GM06990 (cell line): ENCODE measurements at places on chromosomes 6 and 20.

DNA sequence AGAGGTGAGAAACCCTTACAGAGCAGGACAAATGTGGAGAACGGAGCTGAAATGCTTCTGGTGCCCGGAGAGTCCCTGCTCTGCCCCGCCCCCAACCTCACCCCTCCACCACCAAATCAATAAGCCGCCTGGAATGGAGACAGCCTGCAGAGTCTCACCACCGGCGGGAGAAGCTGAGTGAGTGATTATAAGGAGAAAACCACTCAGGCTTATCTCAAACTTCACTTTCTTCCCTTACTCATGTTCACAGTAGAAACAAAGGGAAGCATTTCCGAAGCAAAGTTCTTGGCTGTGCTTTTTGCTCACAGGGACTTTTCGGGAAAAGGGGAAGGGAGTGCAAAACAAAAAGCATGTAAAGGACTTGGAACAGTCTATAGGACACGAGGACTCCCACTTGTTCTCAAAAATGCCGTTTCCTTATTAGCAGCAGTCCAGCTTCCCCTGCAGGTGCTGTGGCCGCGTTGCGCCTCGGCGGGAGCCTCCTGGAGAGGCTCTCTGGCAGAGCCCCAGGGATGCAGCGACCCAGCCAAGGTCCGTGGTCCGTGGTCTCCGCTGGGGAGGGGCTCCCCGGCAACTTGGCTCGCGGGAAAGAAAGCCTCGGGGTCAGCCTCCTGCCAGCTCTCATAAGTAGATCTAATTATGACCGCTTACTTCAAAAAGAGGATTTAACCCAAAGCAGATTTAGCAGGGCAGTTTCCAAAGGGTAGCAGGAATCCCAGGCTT lies 64.8 kb upstream of the TMEM30A start:
- peak; percentile 20 for DNase-seq

- no peak for DNase-seq
Measured at GRCh38 chr20:11332381-11332780, 585.3 kb upstream of the BTBD3 start.

DNA sequence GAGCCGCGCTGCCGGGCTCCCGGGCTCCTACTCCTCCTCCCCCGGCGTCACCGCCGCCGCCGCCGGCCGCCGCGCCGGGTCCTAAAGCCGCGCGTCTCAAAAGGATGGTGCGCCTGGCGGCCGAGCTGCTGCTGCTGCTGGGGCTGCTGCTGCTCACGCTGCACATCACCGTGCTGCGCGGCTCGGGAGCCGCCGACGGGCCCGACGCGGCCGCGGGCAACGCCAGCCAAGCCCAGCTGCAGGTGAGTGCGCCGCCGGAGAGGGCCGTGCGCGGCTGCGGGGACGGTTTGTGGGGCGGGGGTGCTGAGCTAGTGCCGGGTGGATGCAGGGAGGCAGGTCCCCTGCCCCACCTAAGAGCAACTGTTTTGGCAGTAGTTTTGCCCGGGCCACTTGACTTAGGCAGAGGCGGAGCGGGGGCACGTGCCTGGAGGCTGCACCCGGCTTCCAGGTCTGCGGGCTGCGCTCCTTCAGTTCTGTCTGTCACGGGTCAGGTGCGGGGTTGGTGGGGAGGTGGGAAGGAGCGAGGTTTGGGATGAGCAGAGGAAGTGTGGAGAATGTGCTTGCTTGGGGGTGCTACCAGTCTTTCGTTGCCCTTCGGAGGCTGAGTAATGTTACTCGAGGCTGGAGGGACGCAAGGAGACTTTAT lies 722 bp downstream of the ISM1 start:
- DNase-seq: peak; percentile 49

- no peak for DNase-seq
Measured at GRCh38 chr20:56088375-56088774, 83.1 kb upstream of the CBLN4 start.

DNA sequence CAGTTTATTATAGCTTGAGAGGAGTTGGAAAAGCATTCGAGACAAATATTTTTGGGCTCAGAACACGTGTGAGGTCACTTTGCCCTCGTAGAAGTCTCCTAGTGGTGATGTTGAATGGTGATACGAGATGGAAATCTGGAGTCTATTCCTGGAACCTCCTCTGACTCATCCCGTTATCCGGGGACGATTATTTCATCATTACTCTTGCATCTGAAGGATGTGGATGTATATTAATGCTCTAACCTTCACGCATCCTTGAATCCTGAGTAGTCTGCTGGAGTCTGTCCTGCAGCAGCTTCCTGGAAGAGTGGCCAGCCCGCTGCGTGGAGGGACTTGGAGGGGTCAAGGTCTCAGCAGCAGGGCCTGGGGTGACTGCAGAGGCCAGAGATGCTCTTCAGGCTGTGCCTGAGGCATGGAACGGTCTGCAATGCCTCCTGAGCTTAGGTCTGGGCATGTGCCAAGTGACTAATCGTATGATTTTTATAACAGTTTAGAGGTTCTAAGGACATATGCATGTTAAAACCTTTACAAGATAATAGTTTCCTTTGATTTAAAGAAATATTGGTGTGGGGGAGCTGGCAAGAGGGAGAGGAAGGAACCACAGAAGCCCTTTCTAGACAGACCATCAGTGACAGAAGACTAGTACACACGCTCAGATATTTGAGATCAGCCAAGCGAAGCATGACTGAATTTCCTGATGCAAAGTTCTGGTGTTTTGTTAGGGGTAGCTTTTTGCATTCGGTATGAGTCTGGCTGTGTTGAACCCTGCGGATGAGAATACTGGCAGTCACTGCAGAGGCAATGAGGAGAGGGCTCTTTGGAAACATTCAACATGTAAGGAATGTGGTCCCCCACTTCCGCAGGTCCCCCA lies 400.2 kb downstream of the QKI start:
- DNase-seq: no peak

DNA sequence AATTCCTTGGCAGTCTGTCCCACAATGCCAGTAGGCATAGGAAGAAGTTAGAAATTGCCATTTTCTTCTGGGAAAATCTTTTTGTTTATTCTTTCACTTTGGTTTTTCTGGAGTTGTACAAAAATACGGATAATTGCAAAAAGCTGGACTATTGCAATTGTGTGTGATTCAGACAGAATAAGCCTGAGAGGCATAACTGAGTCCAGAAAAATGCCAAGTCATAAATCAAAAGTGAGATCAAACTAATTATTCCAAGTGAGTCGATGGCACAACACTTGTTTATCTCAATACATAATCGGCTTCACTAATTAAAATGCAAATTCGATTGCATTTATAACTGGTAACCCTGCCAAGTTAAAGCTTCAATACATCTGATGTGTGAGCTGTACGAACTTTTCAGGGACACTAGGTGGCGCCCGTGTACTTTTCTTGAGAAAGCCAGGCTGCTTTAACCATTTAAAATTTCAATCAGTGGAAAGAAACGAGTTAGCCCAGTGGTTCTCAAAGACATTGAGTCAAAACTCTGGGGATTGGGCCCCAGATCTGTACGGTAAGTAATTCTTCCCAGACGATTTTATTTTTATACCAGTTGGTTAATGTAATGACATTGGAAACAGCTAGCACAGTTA lies 102.6 kb downstream of the LAMP5 start:
- no peak for DNase-seq

DNA sequence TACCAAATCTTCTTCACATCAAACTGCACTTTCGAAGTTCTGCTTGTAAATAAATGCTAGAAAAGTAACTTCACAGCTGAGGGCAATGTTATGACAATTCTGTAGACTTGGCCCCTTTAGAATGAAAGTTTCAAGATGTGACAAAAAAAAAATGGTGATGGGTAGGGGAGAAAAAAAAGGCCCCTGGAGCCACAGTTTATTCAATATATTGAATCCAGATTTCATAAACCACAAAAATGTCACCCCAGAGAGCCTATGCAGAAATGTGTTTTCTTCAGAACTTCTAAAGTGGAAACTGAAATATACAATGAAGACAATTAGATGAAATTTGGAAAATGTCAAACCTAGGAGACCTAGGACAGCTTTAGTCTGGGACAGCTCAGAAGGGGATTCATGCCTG lies 143.1 kb downstream of the EDN3 start:
- DNase-seq: no peak

DNA sequence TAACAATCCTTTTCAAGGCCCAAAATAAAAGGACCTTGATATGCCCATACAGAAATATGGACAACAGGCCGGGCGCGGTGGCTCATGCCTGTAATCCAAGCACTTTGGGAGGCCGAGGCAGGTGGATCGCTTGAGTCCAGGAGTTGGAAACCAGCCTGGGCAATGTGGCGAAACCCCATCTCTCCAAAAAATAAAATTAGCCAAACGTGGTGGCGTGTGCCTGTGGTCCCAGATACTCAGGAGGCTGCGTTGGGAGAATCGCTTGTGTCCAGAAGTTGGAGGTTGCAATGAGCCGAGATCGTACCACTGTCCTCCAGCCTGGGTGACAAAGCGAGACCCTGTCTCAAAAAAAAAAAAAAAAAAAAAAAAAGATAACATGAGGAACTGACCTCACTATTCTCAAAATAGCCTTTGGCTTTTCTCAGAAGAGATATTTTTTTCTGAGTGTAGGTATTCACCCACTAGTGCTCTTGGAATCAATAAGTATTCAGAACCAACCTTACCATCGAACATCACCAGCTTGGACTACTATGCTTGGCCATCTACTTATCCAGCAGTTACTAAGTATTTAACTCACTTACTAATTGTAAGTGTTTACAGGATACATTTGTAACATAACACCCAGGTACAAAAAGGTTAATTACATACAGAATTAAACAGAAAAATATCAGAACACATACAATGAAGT lies 99.2 kb downstream of the OR2B2 start:
- DNase-seq: no peak

GRCh38 chr20:16125816-16126215 lies 447.4 kb downstream of the KIF16B start:
- DNase-seq: no peak

DNA sequence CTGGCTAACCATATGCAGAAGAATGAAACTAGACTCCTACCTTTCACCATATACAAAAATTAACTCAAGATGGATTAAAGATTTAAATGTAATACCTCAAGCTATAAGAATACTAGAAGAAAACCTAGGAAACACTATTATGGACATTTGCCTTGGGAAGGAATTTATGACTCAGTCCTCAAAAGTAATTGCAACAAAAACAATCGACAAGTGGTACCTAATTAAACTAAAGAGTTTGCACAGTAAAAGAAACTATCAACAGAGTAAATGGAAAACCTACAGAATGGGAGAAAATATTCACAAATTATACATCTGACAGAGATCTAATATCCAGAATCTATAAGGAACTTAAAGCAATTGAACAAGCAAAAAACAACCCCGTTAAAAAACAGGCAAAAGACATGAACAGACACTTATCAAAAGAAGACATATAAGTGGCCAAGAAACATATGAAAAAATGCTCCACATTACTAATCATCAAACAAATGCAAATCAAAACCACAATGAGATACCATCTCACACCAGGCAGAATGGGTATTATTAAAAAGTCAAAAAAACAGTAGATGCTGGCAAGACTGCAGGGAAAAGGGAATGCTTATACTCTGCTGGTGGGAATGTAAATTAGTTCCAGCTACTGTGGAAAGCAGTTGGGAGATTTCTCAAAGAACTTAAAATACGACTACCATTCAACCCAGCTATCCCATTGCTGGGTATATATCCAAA lies 31.9 kb downstream of the RALGAPB start:
- DNase-seq: no peak

GRCh38 chr20:62709537-62709905 lies 885 bp downstream of the NTSR1 start:
- DNase-seq: no peak

GRCh38 chr6:1585669-1586049 lies 24.1 kb upstream of the FOXC1 start:
- DNase-seq: no peak

DNA sequence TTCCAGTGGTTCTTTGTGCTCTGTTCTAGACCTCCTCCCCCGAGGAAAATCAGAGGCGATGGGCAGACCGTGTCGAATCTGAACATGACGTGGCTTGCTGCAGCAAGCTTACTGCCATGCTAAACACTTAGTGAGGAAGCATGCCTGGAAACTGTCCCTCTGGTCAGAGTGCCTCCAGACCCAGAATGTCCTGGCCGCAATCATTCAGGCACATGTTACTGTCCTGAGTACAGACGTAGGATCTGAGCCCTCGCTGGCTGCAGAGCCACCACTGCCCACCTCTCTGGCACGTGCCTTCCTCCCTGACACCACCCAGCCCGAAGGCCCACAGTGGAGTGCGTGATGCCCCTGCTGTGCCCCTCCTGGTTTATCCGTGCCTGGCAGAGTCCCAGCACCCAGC lies 163.6 kb downstream of the SYNDIG1 start:
- no peak for DNase-seq

DNA sequence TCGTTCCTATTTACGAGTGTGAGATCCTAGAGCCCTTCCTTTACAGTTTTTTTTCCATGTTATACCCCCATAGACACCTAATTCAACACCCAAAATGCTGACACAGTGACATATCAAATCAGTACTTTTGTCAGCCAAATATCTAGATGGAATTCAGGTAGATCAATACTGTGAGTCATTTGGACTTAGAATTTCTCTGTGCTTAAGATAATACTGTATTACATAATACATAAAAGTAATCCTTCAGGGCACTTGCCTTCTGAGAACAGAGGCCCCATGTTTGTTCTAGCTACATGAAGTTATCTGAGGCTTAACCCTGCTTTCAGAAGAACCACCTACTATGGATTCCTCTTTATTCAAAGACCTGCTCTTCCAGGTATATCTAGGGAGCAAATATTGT lies 623.1 kb downstream of the PHF3 start:
- DNase-seq: no peak

- no peak for DNase-seq
Measured at GRCh38 chr6:19325335-19325789, 511.8 kb upstream of the ID4 start.

DNA sequence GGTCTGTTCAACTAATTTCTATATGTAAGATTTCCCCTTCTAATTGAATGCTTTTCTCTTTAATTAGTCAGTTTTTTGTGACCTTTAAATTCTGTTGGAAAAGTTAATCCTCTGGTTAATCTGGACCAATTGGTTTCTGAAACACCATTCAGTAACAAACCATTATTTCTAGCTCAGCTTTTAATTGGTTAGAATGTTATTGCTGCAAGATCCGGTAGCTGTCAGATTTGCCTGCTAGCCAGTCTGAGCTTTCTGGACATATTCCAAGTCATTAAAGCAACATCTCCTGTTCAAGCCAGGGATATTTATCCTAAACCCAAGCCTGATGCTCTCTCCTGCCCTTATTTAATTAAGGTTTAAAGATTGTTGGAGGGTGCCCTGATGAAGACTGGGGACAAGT lies 55.1 kb upstream of the FBXL4 start:
- DNase-seq: no peak

GRCh38 chr6:158625881-158626305 lies 18.6 kb downstream of the DYNLT1 start:
- DNase-seq: no peak

- no peak for DNase-seq
Measured at GRCh38 chr6:2205396-2205795, 40.0 kb downstream of the GMDS start.

- no peak for DNase-seq
Measured at GRCh38 chr20:63268671-63269439, 3.8 kb upstream of the ARFGAP1 start.

GRCh38 chr20:50449738-50450492 lies 60.3 kb upstream of the PTPN1 start:
- DNase-seq: no peak

- no peak for DNase-seq
Measured at GRCh38 chr20:60941379-60941778, 310.7 kb upstream of the CDH4 start.

GRCh38 chr20:47232518-47232917 lies 124.0 kb downstream of the ZMYND8 start:
- no peak for DNase-seq

GRCh38 chr6:36546308-36546919 lies 865 bp downstream of the STK38 start:
- no peak for DNase-seq

- peak; percentile 68 for DNase-seq
Measured at GRCh38 chr6:42520786-42521607, 42.8 kb upstream of the UBR2 start.

- DNase-seq: no peak
Measured at GRCh38 chr6:13235339-13235738, 93.0 kb downstream of the TBC1D7 start.
